Activated CD4-positive, CD25-positive, alpha-beta regulatory T cell treated with anti-CD3 and anti-CD28 coated beads, Interleukin-2, amount 50 U/mL, for 16 hours (primary cell): ENCODE measurements at places on chromosomes 11 and 22.

- DNase-seq, result peak; percentile 37
Measured at GRCh38 chr11:2268729-2269600, 1.4 kb downstream of the ASCL2 start.

DNA sequence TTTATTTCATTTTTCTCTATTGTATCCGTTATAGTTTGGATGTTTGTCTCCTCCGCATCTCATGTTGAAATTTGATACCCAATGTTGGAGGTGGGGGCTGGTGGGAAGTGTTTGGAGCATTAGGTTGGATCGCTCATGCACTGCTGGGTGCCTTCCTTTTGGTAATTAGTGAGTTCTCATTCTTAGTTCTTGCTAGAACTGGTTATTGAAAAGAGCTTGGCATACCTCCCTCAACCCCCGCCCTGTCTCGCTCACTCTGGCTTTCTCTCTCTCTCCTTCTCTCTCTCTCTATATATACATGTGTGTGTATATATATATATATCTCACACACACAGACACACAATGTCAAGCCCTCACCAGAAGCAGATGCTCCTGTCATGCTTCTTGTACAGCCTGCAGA lies 978.7 kb downstream of the DLG2 start:
- DNase-seq, result no peak

- DNase-seq, result no peak
Measured at GRCh38 chr11:7692426-7692825, 13.9 kb downstream of the OVCH2 start.

DNA sequence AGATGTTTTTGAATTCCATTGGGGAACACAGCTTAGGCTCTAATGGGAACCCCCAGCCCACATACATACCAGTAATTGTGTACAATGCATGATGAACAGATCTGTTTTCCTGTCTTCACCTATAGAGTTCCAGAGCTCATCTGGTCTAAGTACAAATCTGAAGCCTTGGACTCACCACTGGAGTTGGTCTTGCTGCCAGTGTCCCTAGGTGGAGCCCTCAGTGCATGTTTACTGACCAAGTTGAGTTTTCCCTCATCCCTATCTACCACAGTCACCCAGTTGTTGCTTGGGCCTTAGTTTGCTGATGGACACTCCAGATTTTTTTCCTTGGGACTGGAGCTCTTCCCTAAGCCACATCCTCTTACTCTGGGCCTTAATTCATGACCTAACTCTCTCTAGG lies 159.2 kb upstream of the DDI1 start:
- no peak for DNase-seq

- peak; percentile 89 for DNase-seq
Measured at GRCh38 chr11:62881579-62882430, 1.1 kb downstream of the SLC3A2 start.

- DNase-seq, result no peak
Measured at GRCh38 chr11:106997227-106997626, 21.0 kb downstream of the GUCY1A2 start.

DNA sequence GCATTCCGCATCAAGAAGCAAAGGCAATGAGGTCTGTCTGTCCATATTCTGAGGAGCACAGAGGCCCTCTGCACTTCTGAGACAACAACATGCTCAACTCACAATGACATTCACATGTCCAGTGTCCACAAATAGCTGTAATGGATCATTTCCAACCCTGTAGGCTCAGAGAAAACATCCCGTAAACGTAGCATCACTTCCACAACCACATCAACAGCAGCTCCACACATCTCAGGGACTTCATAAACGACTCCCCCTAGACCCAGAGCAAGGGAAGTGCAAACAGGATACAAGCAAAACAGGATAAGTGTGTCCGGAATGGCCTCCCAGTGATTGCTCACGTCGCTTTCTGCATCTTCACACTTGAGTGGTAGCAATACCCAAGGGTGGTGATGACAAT lies 100.2 kb downstream of the SYN3 start:
- DNase-seq, result no peak

DNA sequence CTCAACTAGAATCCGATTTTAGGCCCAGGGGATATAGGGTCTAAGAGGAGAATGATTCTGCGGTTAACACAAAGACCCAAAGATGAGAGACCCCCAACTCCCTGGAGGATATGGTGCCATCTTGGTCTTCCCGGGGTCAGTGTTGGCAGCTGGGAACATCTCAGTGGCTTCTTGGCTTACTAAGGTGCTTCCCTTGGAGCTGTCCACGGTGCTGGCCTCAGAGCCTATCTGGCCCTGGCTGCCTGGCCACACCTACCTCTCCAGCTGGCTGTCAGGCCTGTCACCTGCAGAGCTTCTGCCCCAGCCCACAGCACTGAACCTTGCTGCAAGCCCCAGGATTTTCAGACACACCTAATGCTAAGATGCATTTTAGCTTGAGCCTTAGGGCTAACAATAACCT lies 70.7 kb upstream of the THY1 start:
- no peak for DNase-seq

- no peak for DNase-seq
Measured at GRCh38 chr11:86800960-86801272, 574 bp downstream of the PRSS23 start.
